Stimulated activated CD8-positive, alpha-beta memory T cell treated with anti-CD3 and anti-CD28 coated beads, Interleukin-4, amount 100 ng/mL, for 24 hours (primary cell): ENCODE measurements at places on chromosomes 2 and 18.

DNA sequence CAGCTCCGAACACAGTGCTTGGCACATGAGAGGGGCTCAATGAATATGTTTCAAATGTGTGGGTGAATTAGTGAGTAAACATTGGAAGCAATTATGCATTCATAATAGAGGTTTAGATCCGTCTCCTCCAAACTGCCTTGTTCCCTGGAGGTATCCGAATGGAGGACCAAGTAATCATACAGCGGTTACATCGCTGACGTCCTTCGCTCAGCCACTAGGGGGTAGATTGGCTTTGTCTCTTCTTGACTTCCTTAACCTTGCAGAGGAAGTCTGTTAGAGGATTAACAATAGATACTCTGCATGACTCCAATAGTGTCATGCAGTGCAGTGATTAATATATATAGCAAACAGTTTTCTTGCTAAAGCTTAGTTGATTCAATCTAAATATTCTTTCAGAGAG is 517.0 kb downstream of the PTPRM start:
- no peak for DNase-seq

DNA sequence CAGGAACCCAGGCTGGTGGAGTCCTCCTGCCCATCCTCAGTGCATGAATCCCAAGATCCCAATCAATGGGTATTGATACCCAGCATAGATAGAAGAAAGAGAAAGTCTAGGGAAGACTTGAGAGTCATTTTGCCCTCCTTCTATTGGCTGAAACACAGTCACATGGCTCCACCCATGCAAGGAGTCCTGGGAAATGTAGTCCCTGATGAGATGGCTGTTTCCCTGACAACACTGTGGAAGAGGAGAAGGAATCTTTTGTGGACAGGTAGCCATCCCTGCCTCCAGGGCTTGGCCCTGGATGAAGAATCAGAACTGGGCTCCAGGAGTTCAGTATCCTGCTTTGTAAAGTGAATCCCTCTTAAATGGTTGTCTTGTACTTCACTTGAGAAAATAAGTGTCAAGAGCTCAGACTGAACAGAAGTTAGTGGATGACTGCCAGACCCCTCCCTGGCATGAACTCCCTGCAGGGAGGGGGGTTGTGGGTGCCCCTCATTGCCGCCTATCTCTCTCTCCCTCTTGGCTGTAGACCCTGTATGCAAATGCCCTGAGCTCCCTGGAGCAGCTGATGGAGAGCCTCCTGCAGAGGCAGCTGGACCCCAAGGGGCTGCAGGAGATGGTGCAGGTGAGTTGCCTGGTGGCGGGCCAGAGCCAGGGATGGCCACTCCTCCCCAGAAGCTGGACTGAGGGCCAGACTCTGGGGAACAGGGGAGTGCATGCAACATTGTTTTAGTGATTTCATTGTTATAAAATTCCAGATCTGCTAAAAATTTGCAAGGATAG is 36.1 kb downstream of the MROH2A start:
- no peak for DNase-seq

DNA sequence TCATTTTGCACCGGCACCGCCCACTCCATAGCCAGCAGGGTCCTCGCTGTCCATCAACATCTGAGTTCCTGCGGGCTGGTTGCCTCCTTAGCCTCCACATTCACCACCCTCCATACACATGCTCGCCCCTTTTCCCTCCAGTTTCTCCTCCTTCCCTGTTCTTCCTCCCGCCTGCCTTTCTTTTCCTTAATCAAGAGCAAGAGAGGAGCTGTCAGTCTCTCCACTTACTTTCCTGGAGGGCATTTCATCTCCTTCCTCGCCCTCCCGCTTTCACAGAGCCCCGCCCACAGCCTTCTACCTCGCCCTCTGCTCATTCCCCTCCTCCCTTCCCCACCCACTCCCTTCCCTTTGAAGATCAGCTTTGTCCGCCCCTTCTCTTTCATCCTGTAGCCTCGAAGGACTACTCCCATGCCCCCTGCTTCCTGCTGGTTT is 13.8 kb upstream of the ZBTB7C start:
- no peak for DNase-seq

- DNase-seq, result no peak
Measured at GRCh38 chr18:7174344-7175095, 56.4 kb upstream of the LRRC30 start.

GRCh38 chr2:36663851-36664695 is 32.4 kb upstream of the VIT start:
- no peak for DNase-seq

DNA sequence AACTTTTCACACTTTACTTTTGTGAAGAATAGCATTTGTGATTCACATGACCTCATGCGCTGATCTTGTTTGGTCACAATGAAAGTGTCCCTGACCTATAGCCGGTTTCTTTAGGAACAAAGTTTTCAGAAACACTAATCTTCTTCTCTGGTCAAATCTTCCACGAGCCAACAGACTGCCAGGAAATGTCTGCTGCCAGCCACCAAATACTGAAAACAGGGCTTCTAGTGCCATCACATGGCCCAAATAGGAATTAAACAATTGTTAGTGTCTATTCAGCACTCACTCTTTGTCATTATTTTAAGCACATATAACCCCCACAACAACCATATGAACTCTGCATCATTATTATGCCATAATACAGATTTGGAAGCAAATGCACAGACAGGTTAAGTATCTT is 286.5 kb upstream of the SYT4 start:
- DNase-seq, result no peak

GRCh38 chr2:220033546-220033945 is 406.1 kb downstream of the SLC4A3 start:
- no peak for DNase-seq

- DNase-seq, result no peak
Measured at GRCh38 chr2:208711598-208711997, 305.0 kb downstream of the PTH2R start.

- no peak for DNase-seq
Measured at GRCh38 chr18:35377875-35378573, 887 bp upstream of the ZNF396 start.
